ENCODE measurements at places on chromosomes 2 and 18.

DNA sequence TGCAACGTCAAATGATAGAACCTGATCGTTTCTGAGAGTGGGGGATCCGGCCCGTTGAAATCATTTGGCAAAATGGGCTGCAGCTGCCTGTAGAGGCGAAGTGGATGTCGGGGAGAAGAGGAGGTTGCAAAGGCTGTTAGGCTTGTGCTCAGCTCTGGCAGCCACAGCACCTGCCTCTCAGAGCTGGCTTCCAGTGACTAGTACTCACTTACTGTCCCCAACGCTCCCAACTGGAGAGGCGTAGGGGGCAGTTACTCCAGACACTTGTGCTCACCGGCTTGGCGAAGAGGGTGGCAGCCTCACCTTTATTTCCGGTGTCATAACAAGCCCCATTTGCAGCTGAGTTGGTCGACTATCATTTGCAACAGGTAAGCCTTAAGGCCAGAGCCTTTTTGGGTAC lies 37.9 kb downstream of the NCK2 start:
- DNase-seq: no peak

- DNase-seq: no peak
Observed at GRCh38 chr2:230660294-230661060, 52.2 kb upstream of the CAB39 start.

GRCh38 chr2:38778687-38779082 lies 675 bp downstream of the GEMIN6 start:
- DNase-seq: no peak

DNA sequence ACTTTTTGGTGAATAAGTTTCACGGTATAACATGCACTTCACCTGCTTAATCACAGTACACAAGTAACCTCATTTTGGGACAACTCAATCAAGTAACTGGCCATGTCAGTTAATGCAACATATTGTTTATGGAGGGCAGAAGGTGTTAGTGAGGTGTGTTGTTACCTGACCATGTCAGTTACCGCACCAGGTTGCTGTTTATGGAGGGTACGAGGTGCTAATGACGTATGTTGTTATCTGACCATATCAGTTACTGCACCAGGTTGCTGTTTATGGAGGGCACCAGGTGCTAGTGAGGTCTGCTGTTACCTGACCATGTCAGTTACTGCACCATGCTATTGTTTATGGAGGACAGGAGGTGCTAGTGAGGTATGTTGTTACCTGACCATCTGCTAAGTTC lies 135.1 kb upstream of the TPO start:
- DNase-seq: no peak

- DNase-seq: no peak
Observed at GRCh38 chr18:23645568-23646175, 17.0 kb downstream of the ANKRD29 start.

DNA sequence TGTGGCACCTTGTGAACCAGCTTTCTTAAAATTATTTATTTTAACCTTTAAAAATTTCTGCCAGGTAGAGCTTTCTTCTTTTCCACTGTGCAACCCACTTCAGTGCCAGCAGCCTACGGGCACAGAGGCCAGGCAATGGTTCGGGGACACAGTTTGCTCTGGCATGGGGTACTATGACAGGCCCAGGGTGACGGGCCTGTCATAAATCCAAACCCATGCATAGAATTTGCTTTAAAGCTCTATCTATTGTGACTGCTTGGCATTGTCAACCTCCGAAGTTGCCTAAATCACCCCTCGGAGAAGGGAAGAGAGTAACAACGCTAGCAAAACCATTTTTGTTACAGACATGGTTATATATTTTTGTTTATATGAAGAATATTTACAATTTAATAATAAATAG lies 1.5 kb downstream of the ODC1 start:
- DNase-seq: no peak

DNA sequence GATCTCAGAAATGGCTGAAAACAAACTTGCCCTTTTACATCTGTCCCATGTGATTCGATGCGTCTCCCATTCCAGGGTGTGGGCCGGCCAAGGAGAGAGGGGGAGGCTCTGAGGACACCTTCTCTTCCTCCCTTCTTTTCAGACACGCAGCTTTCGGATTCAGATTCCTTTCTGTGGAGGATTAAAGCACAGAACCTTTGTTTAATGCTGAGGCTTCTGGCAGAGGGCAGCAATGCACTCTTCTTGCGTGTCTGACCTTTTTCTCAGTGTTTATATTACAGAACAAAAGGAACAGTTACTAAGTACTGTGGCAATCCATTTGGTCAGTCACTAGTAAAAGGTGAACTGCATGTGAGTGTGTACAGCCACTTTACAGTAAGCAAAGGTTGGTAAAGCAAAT lies 268.9 kb upstream of the CCDC68 start:
- no peak for DNase-seq

DNA sequence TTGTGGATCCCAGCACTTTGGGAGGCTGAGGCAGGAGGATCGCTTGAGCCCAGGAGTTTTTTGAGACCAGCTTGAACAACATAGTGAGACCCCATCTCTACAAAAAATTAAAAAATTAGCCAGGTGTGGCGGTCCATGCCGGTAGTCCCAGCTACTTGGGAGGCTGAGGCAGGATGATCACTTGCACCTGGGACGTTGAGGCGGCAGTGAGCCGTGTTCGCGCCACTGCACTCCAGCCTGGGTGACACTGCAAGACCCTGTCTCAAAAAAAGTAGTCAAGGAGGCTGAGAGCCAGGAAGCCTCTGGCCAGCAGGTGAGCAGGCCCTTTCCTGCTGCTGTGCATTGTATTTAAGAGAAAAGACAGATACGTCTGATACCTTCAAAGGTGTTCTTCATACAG lies 11.1 kb upstream of the PROC start:
- DNase-seq: no peak

- no peak for DNase-seq
Observed at GRCh38 chr18:25853691-25854433, 236.6 kb downstream of the SS18 start.

DNA sequence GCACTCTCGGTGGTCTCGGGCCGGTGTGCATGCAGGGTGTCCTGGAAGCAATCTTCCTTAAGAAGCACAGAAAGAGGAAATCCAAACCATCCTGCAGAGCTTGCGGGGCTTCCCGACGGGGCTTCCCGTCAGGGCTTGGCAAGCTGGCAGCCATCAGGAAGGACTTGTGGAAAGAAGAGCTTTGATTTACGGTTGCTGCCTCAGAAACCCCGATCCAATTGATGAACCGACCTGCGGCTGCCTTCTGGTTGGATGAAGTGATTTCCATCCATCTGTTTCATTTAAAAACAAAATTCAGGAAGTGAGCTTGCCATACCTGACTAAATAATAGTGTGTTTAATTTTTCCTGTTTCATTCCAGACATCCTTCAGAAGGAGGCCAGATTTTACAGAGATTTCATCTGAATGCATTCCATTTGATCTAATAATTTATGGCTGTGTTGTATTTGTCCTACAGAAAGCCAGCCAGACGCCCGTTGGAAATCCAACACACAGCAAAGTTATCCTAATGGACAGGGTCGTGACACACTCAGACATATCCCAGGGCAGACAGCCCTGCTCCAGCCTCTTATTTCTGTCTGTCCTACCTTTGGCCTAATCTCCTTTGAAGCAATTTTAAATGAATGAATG lies 141.3 kb downstream of the SEPTIN10 start:
- DNase-seq: no peak

GRCh38 chr2:62197925-62198633 lies 2.2 kb downstream of the B3GNT2 start:
- DNase-seq: no peak

DNA sequence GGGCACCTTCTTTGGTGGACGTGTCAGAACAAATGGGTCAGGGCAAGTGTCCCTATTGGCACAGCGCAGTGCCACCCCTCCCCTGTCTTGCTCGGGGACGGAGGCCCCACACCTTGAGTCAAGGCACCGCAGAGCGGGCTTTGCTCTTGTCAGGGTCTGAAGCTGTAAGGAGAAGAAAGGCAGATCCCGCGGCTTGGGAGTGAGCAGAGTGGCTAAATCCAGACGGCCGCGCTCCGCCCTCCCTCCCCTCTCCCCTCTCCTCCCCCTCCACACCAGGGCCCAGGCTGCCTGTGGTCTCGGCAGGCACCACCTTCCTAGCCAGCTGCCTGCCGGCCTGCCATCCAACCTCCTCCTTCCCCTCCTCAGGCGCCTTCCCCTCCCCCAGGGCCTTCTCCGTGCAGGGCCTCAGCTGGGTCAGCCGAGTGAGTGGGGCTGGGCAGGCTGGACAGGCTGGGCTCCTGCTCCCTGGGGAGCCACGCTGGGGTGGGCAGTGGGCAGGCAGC lies 25.8 kb downstream of the SPEG start:
- DNase-seq: no peak

DNA sequence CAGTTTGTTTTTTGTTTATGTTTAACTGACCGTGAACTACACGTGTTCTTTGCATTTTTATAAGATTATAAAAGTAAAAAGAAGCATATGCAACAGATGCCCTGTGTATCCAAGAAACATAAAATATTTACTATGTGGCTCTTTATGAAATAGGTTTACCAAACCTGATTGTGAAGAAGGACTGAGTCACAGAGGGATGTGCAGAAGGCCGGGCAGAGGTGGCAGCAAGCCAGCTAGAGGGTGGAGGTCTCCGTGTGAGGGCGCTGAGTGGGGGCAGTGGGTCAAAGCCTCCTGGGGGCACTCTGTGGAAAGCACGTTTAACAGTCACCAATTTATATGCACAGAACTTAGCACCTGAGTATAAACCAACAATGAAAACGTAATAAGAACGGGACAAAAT lies 97.2 kb downstream of the TMEM18 start:
- no peak for DNase-seq

DNA sequence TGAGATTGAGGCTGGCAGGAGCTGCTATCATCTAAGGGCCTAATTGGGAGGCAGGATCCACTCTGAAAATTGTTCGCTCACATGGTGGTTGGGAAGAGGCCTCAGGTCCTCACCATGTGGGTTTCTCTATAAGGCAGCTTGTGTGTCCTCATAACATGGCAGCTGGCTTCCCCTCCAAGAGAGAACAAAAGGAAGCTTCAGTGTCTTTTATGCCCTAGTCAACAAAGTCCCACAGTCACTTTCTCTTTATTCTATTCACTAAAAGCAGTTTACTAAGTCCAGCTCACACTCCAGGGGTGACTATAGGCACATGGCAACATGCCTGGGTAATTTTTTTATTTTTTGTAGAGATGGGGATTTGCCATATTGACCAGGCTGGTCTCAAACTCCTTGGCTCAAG lies 5.8 kb upstream of the ITGAV start:
- no peak for DNase-seq

- no peak for DNase-seq
Observed at GRCh38 chr2:120658042-120658769, 77.5 kb upstream of the GLI2 start.

GRCh38 chr18:79129120-79129519 lies 59.9 kb downstream of the ATP9B start:
- no peak for DNase-seq

DNA sequence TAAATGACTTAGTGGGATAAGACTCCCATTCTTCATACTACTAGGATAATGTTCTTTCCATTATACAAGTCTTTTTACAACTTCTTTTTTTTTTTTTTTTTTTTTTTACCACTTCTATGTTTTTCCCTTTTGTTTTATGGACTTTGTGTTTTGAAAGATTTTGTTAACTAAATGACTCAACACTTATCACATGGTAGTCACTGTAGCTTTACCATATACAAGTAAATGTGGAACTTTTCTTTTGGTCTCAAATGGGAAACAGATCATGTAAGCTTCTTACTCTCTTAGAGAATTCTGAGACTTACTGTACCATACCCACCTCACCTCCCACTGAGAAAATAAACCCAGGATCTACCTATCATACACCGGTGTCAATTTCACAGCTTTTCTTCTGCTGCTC lies 590.3 kb upstream of the CDH2 start:
- no peak for DNase-seq

DNA sequence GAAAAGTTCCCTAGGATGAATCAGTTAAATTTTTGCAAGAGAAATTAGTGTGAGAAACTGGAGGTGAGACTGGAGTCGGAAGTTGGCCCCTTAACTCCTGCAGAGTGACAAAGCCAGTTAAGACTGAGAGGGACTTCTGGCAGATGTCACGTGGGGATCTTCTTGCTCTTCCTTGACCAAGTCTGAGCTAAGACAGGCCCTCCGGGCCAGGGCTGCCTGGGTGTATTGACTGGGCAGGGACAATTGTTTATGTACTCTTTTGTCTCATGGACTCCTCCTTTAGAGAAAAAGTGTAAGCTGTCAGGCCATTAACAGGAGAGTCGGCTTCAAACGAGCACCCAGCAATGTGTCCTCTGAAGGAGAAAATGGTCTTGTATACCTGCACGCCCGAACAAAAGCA lies 48.6 kb upstream of the RALBP1 start:
- DNase-seq: no peak

DNA sequence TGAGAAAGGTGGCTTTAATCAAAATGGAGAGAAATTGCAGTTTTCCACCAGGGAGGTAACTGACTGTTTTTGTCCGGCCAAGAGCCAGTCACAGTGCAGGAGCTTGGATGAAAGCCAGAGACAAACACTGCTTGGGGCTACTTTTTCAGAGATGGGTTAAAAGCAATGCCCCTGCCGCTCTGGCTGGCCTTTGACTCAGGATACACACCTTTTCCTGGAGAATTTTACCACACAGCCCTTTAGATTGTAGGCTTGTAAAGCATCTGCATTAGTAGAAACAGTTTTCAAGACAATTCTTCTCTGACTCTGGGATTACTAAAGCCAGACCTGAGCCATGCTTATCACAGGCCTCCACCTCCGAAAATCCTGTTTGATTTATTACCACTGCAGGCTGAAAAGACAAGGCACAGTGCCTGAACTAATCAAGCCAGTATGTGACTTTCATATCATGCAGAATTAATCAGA lies 79.7 kb downstream of the CCBE1 start:
- no peak for DNase-seq

- DNase-seq: no peak
Observed at GRCh38 chr2:95225658-95226057, 18.3 kb downstream of the ZNF892 start.

GRCh38 chr2:40095000-40095399 lies 315.9 kb upstream of the THUMPD2 start:
- DNase-seq: no peak

GRCh38 chr18:26022585-26022984 lies 67.8 kb downstream of the SS18 start:
- no peak for DNase-seq

GRCh38 chr2:186862869-186863709 lies 14.1 kb upstream of the ZSWIM2 start:
- DNase-seq: no peak

Data from activated T-helper 9 cell treated with anti-CD3 and anti-CD28 coated beads, Interleukin-2, amount 50 U/mL, for 16 hours (primary cell).